Activated naive CD8-positive, alpha-beta T cell treated with anti-CD3 and anti-CD28 coated beads for 36 hours (primary cell): ENCODE measurements at places on chromosomes 3 and 15.

- DNase-seq: no peak
Measured at GRCh38 chr3:35832140-35832571, 192.8 kb downstream of the ARPP21 start.

GRCh38 chr3:134485075-134485717 is 589 bp downstream of the ANAPC13 start:
- peak; percentile 18 for DNase-seq

- no peak for DNase-seq
Measured at GRCh38 chr15:52013151-52013791, 5.7 kb upstream of the MAPK6 start.

- no peak for DNase-seq
Measured at GRCh38 chr3:50374363-50375257, 15.3 kb upstream of the TMEM115 start.

- no peak for DNase-seq
Measured at GRCh38 chr15:42408178-42408577, 48.9 kb downstream of the CAPN3 start.

- DNase-seq: no peak
Measured at GRCh38 chr15:65195548-65195923, 10.4 kb upstream of the CLPX start.

DNA sequence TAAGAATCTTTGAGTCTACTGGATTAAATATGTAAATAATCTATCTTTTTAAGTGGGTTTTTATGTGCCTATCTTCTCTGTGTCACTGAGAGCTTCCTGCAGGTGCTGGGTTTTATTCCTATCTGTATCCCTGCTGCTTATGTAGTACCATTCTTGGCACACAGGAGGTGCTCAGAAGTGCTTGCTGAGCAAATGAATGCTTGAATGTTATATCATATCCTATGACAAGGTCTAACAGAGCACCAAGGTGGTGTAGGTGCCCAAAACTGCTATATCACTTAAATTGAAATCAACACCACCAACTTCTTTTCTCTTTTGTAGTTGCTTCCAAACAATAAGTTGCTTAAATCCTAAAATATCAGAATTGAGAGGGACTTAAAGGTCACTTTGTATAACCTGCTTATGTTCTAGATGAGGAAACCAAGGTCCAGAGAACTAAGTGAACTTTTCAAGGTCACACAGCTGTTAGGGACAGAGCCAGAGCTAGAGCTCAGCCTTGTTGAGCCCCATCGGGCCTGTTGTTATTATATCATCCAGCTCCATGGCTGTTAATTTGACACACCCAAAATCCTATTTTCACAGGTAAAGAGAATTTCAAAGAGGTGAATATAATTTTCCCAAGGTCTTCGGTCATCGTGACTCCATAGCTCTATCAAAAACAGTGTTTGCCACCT is 46.0 kb downstream of the CCNL1 start:
- DNase-seq: no peak

- no peak for DNase-seq
Measured at GRCh38 chr3:12734960-12735359, 24.1 kb downstream of the TMEM40 start.

- no peak for DNase-seq
Measured at GRCh38 chr3:72465853-72466252, 382.4 kb downstream of the SHQ1 start.

DNA sequence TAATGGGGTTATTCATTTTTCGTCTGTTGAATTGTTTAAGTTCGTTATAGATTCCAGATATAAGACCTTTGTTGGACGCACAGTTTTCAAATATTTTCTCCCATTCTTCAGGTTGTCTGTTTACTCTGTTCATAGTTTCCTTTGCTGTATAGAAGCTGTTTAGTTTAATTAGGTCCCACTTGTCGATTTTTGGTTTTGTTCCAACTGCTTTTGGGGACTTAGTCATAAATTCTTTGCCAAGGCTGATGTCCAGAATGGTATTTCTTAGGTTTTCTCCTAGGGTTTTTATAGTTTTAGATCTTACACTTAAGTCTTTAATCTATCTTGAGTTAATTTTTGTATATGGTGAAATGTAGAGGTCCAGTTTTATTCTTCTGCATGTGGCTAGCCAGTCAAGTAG is 58.9 kb upstream of the ZNF280D start:
- DNase-seq: no peak

GRCh38 chr3:116056280-116056679 is 389.0 kb downstream of the LSAMP start:
- no peak for DNase-seq

DNA sequence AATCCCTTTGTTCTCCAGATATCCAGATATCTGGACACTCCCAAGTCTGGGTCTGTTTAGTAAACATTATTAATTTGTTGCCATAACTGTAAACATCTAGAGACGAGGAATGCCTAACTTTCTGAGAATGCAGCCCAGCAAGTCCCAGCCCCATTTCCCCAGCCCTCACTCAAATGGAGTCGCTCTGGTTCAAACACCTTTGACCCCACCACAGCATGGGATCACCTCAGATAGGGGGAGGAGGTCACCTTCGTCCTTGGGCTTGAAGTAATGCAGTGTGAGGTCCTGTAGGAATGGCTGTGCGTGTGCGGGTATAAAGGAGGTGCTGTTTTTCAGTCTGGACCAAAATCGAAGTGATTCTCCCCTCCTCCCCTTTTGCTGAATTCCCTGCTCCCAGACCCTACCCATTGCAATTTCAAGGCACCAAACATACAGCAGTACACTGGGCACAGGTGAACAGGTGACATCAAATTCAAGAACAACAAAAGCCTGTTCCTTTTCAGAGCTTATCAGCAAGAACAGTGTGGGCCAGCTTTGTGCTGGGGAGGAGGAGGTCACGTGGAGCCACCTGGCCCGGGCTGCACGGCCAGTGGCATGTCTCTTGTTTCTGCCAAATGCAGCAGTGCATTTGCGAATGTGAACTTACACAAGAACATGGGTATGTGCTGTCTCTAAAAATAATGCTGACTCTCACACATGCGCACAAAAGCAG is 57.5 kb upstream of the TRPM1 start:
- DNase-seq: no peak

- no peak for DNase-seq
Measured at GRCh38 chr3:183287301-183287971, 34.4 kb downstream of the B3GNT5 start.

DNA sequence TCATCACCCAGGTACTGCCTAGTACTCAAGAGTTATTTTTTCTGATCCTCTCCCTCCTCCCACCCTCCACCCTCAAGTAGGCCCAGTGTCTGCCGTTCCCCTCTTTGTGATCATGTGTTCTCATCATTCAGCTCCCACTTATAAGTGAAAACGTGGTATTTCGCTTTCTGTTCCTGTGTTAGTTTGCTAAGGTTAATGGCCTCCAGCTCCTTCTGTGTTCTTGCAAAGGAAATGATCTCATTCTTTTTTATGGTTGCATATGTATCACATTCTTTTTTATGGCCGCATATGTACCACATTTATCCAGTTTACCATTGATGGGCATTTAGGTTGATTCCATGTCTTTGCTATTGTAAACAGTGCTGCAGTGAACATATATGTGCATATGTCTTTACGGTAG is 8.2 kb upstream of the GANC start:
- no peak for DNase-seq

DNA sequence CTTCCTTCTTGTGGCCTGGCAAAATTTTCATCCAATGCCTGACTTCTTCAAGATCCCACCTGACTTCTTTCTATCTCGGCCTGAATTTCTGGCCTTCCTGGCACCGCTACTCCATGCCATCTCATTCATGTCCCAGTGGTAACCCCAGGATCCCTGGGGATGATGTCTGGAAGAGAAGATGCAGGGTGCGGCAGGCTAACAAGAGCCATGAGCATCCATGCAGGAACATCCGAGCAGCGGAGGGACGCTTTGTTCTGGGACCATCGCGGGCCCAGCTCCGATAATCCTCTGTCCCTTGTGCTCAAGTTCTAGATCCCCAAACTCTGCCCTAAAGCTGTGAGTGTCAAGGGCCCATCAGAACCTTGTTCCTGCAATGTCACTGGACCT is 10.9 kb downstream of the MYL3 start:
- DNase-seq: no peak

DNA sequence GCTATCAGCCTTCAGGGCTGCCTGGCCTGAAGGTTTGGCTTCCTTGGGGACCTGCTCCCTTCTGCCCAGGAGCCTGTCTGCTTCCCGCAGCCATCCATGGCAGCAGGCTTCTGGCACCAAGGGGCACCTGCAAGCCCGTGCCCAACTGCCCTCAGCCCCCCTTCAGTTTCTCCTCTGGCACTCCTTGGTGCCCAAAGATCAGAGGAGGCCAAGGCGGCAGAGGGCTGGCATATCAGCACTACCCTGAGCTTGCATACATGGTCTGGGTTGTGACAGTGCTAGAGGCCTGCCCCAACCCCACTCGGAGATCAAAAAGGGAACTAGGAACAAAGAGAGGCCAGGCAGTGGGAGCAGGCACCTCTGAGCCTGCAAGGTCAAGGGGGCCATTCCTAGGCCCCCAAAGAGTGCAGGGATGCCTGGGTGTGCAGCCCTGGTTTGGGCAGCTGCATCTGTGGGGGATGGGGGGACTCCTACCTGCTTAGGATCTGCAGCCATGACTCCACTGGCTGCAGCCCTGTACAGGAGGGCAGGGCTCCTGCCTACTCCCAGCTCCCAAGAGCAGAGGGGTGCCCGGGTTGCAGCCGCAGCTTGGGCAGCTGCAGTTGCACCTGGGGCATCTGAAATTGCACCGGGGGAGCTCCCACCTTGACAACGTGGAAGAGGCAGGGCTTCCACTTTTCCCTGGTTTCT is 76.2 kb upstream of the TP63 start:
- DNase-seq: no peak

- DNase-seq: no peak
Measured at GRCh38 chr3:197238842-197239241, 59.6 kb downstream of the DLG1 start.

DNA sequence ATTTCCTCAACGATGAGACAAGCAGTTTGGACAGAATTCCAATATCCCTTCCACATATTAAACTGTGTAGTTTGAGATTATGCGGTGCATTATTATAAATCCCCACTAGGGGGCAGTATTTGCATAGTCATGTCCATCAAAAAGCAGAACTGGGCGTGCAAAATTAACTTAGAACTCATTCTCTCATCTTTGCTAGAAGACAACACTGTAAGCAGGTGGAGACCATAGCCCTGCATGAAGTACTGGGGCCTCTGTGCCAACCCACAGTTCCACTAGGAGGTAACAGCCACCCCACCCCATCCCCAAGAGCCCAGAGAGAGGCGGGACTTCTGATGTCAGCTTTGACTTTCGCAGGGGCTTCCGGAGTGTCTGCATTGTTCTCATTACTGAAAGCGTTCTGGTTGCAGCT is 106.6 kb upstream of the TMC3 start:
- no peak for DNase-seq

- DNase-seq: no peak
Measured at GRCh38 chr3:172034786-172035685, 4.3 kb upstream of the FNDC3B start.

- no peak for DNase-seq
Measured at GRCh38 chr15:77819048-77819850, 186.5 kb upstream of the LINGO1 start.

DNA sequence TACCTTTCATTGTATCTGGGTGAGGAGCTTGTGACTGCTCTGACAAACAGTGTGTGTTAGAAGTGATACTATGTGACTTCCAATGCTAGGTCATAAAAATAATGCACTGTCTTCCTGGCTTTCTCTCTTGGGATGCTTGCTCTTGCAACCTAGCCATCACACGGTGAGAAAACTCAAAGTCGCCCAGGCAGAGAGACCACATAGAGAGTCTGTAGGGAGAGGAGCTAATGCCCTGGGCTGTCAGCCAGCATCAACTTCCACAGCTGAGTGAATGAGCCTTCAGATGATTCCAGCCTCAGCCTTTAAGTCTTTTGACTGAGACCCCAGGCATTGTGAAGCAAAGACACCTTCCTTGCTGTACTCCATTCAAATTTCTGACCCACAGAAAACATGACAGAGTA is 220.6 kb upstream of the SGO1 start:
- no peak for DNase-seq

GRCh38 chr3:36397841-36398240 is 17.5 kb downstream of the STAC start:
- DNase-seq: no peak

DNA sequence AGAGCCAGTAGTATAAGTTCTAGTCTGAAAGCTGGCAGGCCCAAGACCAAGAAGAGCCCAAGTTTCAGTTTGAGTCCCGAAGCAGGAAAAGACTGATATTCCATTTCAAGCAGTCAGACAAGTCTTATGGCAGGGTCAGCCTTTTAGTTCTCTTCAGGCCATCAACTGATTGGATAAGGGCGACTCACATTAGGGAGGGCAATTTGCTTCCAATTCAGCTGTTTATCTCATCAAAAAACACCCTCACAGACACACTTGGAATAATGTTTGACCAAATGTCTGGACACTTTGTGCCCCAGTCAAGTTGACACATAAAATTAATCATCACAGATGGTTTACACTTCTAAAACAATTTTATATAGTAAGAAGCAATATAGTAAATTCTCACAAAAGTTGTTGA is 69.7 kb downstream of the UBE2E2 start:
- DNase-seq: no peak

DNA sequence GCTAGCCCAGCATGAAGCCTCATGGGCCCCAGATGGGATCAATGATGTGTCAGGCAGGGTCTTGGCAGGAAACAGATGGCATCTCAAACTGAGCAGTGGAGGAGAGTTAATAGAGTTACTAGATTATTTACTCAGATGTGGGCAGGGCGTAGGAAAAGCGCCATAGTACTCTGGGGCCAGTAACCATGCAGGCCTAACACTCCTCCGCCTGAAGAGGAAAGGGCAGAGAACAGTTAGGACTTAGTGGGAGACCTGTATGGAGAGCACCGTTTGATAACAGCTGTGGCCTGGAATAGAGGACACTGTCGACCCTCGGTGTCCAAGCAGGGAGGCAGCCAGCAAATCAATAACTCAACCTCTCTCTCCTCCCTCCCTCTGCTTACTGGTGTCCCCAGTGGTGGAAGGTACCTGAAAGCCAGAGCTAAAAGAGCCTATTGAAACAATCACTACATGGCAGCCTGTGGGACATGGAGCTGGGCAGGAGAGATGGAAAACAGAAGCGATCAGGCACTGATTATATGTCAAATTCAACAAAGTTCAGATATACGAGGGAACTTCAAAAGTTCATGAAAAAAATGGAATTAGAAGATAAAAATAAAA is 111.4 kb upstream of the CCNL1 start:
- DNase-seq: no peak
